CD4-positive, alpha-beta T cell treated with Interleukin-12 subunit alpha and Interleukin-12 subunit beta, for 1 hour (primary cell): ENCODE measurements at places on chromosomes 6 and 20.

DNA sequence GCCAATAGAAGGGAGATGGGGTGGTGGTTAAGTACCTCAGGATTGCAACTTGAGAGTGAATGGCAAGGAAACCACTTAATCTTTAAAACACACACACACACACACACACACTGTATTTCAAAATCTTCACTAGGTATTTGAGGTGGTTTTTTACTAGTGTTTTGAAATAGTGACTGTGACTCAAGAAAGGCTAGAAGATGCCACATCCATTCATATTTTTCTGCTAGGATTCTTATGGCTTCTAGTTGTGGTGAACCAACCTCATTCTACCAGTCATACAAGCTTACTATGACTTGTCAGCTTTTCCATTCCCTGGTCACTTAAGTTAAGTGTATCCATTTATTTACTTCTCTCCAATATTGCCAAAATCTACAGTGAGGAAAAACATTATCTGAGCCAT is 519.4 kb upstream of the JAG1 start:
- DNase-seq, result no peak

- no peak for DNase-seq
Measured at GRCh38 chr6:127865108-127865507, 35.8 kb downstream of the THEMIS start.

DNA sequence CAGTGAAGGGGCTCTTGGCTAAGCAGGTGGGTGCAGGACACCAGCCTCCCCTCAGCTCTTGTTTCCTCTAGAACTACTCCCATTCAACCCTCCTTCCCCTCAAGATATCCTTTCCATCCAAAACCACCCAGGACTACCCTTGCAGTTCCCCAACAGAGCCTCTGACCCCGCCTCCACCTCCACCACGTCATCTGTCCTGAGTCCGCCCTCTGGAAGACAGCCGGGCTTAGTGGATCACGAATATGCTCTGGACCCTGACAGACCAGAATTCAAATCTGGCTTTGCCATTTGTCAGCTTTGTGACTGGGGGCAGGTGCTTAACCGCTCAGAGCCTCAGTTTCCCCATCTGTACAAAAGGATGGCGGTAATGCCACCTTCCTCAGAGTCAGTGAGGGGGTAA is 31.4 kb downstream of the TFEB start:
- no peak for DNase-seq

GRCh38 chr6:132612449-132613108 is 11.5 kb downstream of the TAAR2 start:
- DNase-seq, result peak; percentile 27

- no peak for DNase-seq
Measured at GRCh38 chr20:21173485-21173884, 47.6 kb downstream of the KIZ start.

DNA sequence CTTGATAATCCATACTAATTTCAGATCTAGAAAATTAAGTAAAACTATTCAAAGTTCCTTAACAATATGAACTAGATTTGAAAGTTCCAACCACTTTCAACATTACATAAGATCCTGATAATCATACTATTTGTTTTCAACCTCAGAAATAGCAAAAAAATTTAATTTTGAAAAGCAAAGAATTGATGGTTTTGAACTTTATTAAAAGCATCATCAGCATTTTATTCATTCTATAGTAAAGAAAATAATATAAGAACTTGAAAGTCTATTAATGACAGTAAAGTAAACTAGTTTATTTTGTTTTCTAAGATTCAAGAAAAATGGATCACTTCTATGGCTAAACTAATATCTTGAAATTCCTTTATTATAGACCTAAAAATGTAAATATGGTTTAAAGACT is 26.8 kb downstream of the EYS start:
- no peak for DNase-seq

GRCh38 chr20:362271-363254 is 15.7 kb downstream of the NRSN2 start:
- no peak for DNase-seq

GRCh38 chr6:107129370-107129925 is 14.1 kb upstream of the BEND3 start:
- DNase-seq, result no peak

DNA sequence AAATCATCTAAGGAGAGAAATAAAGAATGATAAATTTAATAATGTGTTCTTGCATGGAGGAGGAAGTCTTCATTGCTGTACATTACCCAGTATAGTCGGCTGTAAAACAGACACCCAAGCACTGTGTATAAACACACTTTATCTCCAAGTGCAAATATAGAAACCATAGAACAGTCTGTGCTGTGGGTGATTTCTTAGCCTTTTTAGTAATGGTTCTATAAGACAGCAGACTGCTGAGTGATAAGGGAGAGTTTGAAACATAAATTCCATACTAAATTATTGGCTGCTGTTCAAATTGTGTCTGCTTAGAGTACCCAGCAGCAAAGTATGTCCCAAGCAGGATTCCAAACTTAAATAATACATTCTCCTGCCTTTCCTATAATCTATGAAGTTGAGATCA is 4.6 kb downstream of the FILIP1 start:
- DNase-seq, result no peak

DNA sequence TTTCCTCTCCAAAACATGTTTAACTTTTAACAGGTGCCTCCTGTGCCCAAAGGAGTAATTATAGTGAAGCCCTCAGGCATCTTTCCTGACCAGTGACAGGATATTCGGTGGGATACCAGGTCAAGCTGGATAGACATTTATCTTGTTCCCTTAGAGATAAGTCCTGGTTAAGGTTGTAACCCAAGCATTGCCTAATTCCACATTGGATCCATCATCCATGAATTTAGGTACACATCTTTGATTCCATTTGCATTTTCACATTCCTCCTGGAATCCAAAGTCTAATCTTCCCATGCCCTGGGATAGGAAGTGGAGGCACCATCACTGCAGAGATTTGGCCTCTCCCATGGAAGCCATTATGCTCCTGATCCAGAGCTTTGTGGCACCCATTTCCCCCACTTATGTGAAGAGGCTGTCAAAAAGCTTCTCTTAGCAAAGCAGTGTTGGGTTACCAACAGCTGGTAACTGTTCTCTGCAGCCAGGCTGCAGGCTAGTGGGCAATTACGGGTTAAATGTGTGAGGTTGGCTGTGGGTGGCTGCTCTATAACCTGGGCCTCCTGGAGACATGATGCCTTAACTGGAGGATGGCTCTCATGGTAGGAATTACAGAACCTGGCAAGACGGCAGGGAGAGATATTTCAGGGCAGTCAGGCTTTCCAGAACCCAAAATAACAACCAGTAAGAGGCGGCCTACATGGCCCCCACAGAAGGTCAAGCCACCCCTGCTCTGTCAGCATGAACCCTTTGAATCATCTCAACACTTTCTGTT is 96.9 kb upstream of the VGLL2 start:
- DNase-seq, result no peak

DNA sequence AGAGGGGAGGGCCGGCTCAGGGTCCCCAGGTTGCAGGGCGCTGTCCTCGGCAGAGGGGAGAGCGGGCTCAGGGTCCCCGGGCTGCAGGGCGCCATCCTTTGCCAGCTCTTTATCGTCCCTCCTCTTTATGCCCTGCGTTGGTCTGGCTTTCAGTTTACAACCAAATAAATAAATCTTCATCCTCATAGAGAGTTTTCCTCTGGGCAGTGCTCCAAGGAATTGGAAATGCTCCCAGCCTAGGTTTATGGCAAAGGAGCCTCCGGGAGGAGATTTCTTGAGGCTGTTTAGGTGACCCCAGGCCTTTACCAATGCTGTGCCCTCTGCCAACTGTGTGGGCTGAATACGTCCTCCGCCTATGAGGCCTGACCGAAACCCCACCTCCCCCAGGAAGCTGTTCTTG is 60.2 kb downstream of the CHMP4B start:
- no peak for DNase-seq

DNA sequence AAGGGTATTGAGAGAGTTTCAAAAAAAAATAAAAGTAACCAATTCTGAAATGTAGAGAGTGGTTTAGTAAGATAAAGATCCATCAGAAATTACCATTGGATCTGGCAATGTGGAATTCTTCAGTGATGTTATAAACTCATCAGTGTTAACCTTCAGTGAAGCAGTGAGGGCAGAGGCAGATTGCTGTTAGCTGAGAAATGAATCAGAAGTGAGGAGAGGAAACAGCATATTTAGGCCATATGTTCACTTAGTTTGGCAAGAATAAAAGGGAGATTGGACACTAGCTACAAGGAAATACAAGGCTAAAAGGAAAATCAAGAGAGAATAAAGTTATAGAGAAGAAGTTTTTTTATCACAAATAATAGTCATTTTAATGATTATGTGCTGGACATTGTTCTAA is 9.6 kb downstream of the KCNQ5 start:
- DNase-seq, result no peak

- DNase-seq, result no peak
Measured at GRCh38 chr6:3848380-3848779, 793 bp upstream of the FAM50B start.
